ENCODE measurements at places on chromosomes 11 and 22. TPM values are rescaled to one million over a fixed set of nuclear protein-coding genes. Genes with fewer than 3 reads are reported as not detected.

DNA sequence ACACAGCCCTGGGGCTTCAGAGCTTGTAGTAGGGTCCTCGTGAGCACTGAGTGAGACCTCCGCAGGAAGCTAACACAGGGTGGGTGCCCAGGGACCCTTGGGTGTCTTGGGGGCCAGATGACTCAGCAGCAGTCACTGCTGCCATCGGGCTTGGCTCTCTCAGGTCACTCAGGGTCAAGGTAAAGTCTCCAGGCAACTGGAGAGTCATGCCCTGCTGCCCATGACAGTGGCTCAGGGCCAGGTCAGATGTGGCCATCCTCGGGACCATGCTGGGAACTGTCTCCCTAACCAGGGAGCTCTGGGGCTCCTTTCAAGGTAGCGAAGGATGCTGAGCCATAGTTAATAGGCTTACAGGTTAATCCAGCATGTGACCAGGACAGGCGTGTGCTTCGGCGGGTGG, 44.4 kb upstream of the SLC22A12 start:
- no peak for DNase-seq

DNA sequence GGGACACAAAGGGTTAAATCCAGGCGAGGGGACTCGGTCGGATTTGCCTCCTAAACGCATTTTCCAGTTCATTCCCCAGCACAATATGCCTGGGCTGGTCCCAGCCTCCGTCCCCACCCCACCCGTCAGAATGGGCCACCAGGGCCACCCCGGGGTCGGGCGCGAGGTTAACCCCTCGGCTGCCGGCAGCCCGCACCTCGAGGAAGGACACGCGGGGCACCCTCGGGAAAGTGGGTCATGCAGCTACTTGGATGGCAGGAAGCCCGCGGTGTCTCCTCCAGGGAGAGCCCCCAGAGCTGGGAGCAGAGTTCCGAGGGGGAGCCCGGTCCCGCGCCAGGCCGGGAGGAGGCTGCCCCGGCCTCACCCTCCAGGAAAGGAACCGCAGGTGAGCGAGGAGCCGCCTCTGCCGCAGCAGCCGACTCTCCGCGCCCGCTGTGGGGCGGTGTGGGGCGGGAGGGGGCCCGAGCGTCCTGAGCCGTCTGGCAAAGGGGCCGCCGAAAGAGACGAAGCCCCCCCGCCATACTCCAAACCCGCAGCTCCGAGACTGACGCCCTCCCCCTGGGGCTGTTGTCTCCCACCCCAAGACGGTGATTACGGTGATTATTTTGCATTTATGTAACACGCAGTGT, 1.4 kb downstream of the NECTIN1 start:
- DNase-seq, result no peak

DNA sequence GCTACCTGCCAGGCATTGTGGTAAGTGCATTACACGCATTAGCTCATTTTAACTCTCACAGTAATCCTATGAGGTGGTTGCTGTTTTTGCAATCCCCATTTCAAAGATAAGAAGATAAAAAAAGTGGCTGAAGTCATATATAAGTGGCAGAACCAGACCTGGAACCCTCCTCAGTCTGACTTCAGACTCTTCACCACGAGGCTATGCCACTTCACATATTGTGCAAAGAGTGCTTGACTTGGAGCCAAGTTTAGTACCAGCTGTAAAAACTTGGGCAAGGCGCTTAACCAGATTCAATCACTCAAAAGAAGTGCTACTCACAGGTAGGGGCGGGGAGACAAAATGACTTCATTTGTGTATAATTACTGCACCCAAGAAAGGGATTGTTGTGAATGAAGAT, 15.3 kb downstream of the BPIFC start:
- no peak for DNase-seq

- DNase-seq, result no peak
These were observed 137.5 kb downstream of the FAM76B start for GRCh38 chr11:95652002-95652472.

- no peak for DNase-seq
These were observed 10.6 kb downstream of the RTCB start for GRCh38 chr22:32401486-32401885.

DNA sequence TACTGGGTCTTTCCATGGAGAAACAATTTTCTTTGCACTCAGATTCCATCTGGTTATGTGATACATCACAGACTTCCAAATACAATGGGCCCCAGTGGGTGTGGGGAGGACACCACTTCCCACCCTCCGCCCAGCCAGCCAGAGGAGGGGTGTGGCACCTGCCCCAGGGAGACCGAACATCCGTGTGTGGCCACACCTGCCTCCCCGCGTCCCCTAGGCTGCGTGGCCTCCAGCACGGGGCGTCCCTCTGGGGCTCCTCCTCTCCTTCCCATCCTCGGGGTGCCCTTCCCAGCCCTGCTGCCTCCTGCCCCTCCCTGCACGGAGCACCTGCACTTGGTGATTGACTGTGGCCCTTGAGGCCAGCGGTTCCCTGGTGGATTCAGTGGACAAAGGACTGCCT, 49.1 kb downstream of the CERK start:
- no peak for DNase-seq

DNA sequence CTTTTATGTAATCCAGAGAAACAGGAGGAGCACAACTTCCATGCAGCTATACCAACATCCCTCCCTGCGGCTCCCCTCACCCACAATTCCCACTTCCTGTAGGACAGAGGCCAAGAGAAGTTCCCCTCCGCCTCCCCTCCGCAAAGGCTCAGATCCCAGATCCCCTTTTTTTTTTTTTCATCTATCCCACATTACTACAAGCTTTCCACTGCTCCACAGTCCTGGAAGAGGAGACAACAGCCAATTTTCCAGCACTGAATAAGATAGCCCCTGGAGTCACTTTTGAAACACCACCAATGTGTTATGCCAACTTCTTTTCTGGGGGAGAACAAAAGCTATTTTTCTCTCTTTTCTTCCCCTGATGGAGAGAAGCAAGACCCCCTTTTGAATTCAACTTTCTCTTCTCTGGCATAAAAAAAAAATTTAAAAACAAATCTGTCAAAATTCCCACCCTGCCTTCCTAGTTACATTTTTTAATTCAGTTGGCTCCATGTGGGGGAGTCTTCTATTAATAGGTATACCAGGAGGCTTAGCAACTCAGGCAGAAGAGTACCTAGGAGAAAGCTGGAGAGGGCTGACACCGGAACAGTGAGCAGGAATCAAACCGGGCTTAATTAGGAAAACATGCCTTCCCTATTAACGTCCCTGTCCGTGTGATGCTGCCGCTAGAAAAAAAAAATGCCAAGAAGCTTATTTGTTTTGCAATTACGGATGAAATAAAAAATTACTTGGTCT, 543.4 kb downstream of the BUD13 start:
- no peak for DNase-seq

DNA sequence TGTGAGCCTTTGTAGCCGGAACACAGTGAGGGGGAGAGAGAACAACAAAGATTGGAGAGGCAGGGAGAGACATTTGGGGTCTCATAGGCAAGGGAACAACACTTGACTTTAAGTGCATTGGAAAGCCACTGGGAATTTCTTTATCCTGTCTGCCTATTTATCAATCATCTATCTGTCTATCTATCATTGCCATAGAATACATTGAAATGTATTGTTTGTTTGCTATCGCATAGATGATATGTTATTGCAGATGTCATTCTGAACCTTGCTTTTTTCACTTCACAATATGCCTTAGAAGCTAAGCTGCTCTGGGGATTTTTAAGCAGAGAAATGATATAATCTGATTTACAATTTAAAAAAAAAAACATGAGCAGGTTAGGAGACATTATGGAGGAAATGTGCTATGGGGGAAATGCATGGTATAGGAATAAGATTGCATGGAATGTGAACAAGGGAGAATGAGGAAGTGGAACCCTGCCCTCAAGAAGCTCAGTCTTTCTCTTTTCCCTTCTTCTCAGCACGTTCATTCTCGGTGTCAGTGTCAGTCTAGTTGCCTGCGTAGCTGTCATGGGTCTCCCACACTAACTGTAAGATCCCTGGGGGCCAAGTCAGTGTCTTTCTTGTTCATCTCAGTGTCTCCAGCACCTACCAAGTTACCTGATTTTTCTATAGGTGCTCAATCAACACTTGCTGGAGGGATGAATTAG, 158.7 kb upstream of the ARHGAP20 start:
- no peak for DNase-seq

GRCh38 chr11:12692229-12693075, 18.2 kb downstream of the TEAD1 start:
- DNase-seq, result peak; percentile 81

DNA sequence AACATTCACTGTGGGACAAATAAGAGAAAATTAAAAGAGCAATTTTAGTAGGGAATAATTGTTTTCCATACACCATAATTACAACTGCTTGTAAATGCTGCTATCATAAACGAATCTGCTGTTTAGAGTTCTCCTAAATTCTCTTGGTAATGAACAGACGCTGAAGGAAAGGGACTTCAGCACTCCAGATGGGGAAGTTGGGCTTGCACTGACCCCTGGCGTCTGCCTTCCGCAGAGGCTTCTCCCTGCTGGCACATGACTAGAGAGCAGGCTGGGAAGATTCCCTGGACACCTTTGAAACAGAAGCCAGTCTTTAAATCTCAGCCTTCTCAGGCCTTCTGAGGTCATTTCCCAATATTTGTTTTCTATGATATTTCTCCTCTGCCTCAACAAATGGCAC, 84.1 kb downstream of the NXPE2 start:
- no peak for DNase-seq

DNA sequence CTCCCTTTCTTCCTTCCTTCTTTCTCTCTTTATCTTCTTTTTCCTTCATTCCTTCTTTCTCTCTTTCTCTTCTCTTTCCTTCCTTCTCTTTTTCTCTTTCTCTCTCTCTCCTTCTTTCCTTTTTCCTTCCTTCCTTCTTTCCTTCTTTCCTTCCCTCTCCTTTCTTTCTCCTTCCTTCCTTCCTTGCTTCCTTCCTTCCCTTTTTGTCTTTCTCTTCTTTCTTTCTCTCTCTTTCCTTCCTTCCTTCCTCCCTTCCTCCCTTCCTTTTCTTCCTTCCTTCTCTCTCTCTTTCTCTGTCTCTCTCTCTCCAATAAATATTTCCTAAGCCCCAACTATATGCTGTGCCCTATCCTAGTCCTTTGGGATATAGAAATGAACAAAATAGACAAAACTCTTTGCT, 60.5 kb downstream of the CACNG2 start:
- no peak for DNase-seq

DNA sequence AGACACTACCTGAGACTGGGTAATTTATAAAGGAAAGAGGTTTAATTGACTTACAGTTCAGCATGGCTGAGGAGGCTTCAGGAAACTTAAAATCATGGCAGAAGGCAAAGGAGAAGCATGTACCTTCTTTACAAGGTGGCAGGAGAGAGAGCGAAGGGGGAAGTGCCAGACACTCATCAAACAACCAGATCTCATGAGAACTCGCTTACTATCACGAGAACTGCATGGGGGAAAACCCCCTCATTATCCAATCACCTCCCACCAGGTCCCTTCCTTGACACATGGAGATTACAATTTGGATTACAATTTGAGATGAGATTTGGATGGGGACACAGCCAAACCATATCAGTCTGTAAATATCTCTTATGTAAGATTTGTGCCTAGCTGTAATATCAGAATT, 50.9 kb upstream of the ATXN10 start:
- DNase-seq, result no peak

GRCh38 chr11:69539416-69540117, 58.1 kb downstream of the LINC01488 start:
- DNase-seq, result no peak

GRCh38 chr11:128660947-128661346, 32.9 kb upstream of the FLI1 start:
- DNase-seq, result no peak

DNA sequence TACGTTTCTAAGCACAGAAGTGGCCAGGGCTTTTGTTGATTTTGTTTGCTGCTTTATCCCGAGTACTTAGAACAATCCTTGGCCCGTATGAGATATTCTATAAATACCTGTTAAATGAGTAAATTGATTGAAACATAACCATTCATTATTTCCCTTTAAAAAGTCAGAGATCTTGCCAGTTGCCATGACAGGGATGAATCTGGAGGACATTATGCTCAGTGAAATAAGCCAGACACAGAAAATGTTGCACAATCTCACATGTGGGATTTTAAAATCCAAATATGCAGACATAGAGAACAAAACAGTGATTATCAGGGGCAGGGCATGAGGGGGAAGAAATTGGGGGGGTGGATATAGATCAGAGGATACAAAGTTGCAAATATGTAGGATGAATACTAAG, 1240.1 kb downstream of the LRRC4C start:
- DNase-seq, result no peak

DNA sequence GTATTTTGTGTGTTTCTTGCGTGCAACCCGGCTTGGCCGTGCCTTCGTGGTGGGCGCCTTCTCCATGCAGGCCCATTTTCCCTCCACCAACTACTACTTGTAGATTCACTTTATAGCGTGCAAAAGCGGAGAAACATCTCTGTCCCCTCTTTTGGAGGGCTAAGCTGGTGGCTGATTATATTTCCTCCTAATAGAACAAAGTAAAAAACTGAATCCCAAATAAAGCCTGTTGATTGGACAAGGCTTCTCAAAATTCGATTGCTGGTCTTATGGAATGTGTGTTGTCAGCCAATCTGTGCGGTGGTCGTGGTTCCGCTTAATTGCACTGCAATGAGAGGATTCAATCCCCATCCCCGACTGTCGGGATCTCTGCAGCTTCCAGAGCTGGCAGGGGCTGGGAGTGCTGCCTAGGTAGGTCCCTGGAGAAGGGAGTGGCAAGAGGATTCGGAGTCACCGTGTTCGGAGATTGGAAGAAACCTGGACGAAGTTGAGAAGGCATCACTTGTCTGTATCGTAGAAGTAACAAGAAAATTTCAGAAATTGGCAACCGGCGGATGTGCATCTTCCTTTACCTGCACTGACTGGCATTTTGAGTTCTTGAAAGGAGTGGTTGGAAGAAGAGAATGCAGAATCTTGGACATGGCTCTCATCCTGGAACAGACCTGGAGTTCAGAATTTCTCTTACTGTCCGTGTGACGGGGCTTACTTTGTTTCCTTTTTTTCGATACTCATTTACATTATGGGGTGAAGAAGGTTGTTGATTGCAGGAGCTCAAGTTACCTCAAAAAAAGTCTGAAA, 1.1 kb downstream of the HMGXB4 start:
- DNase-seq, result no peak

DNA sequence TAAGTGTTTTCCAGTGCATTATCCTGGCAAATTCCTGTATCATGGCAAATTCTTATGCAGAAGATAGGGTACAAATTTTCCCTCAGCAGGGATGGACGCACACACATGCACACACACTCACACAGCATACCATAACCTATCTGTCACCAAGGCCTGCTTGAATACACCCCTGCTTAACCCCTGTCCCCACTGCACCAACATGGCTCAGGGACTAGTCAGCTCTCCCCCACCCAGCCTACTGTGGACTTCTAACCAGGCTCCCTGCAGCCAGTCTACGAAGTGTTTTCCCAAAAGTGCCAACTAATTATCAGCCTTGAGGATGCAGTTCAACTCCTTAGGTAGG, 63.1 kb downstream of the RAB30 start:
- DNase-seq, result no peak

- no peak for DNase-seq
These were observed 229.7 kb downstream of the FAM76B start for GRCh38 chr11:95559899-95560298.

SERHL2 gene
- total RNA-seq, result 3.4 TPM

GRIA4 gene
- 1.5 TPM for total RNA-seq

A4GALT gene
- total RNA-seq, result 25.6 TPM

ZBTB16 gene
- 17.3 TPM for total RNA-seq

ASRGL1 gene
- 134 TPM for total RNA-seq

OR52H1 gene
- total RNA-seq, result not detected

OR6A2 gene
- total RNA-seq, result 0.20 TPM

KIRREL3 gene
- not detected for total RNA-seq

PRR5L gene
- total RNA-seq, result 15.5 TPM

RIMBP3B gene
- total RNA-seq, result under 0.01 TPM

MYRF gene
- total RNA-seq, result 0.28 TPM
